ENCODE measurements at places on chromosomes 16 and 17. TPM values are rescaled to one million over a fixed set of nuclear protein-coding genes. Genes with fewer than 3 reads are reported as not detected.

Gene KLHL11
- total RNA-seq: 16.2 TPM

DNA sequence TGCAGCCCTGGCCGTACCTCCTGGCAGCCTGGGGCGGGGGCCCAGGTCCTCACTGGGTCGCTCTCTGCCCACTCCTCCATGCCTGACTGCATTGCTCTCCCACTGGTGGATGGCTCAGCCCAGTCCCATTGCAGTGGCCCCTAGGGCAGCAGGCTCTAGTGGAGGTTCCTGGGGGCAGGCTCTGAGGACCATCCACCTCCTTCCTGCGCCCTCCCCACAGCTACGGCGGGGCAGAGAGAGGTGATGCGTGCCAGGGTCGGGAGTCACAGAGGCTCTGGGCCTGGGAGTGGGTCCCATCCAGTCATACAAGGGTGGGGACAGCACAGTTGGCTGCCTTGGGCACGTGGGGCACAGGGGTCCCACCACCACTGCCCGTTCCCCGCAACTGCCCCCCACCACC, 44.0 kb upstream of the CLEC19A start:
- no peak for DNase-seq

- DNase-seq: no peak
Observed at GRCh38 chr17:68184816-68185436, 62.9 kb upstream of the AMZ2 start.

GRCh38 chr17:77018504-77018903, 122.3 kb upstream of the SEC14L1 start:
- DNase-seq: no peak

DNA sequence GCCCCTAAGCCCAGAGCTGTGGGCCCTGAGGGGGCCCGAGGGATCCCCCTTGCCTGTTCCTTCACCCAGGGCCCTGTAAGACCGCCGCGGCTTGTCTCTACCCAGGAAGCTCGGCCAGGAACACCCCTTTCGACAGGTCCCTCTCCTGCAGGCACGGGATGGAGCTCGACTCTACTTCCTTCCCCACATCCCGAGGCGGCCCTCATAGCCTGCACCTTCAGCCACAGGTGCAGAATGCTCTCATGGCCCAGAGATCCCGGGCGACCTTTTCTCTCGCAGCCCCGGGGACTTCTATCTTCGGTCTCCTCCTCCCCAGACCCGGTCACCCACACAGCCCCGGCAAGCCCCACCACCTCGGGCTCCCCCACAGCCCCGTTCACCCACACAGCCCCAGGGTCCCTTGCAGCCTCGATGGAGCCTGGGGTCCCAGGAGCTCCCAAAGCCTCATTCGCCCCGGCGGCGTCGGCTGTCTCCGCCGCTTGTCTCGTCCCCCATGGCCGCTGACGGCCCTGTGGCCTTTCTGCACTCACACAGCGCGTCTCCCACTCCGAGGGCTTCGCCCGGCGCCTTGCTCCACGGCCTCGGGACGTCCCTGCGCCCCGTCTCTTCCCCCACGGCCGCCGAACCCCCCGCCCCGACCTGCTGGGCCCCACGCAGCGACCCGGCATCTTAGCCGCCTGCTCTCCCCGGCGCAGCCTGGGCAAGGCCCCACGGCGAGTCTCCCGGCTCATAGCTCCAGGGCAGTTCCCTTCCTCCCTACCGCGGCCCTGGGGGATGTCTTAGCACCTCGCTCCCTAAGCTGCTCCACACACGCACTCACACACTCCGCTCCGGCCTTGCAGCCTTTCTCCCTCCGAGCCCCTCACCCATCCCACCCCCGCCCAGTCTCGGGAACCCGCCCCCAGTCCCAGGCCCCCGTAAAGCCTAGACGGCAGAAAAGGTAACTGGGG, 650 bp downstream of the KIAA0753 start:
- no peak for DNase-seq

- DNase-seq: no peak
Observed at GRCh38 chr17:3506054-3506453, 30.3 kb downstream of the ASPA start.

DNA sequence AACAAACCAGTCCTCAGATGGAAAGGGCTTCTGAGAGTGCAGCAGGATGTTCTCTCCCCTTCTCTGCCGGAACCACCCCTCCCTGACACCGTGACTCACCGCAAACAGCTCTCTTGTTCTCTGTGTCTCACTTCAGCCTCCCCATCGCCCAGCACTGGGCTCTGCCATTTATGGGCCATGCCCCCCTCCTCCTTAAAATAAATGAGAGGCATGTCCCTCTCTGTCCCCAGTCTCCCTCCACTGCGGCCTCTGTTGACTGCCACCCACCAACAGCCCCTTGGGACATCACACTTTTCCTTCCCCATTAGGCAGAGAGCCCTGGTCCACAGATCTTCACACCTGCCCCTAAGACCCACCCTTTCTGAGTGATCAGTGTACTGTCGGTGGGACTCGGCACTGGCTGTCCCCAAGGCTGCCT, 6.3 kb downstream of the CCDC102A start:
- no peak for DNase-seq

- no peak for DNase-seq
Observed at GRCh38 chr17:76593384-76593826, 7.7 kb upstream of the ST6GALNAC2 start.

DNA sequence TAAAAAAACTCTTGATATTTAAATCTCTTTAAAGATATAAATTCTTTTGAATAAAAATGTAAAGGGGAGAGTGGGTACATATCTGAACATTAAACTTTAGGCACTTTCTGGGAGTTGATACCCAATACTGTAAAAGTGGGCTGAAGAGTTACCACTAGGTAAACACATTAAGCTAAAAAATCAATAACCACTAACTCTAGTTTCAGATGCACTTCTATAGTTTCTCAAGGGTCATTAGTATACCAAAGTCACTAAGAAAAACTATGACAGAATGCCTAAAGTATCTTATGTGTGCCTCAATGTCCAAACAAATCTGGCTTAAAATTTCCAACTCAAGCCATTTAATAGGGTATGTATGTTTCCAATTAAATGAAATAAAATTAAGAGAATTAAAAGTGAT, 13.1 kb upstream of the CFDP1 start:
- no peak for DNase-seq

GRCh38 chr16:82005027-82005830, 6.0 kb downstream of the SDR42E1 start:
- DNase-seq: no peak

GRCh38 chr17:80848449-80849102, 143.1 kb upstream of the CHMP6 start:
- DNase-seq: no peak

- DNase-seq: peak; percentile 78
Observed at GRCh38 chr16:68445458-68445857, 2.9 kb downstream of the SMPD3 start.

Gene NKD1
- not detected for total RNA-seq

All from G401 (cell line).